ENCODE measurements at places on chromosomes 2 and 18.

- DNase-seq = no peak
These were observed 90.4 kb downstream of the GULP1 start for GRCh38 chr2:188382107-188382506.

DNA sequence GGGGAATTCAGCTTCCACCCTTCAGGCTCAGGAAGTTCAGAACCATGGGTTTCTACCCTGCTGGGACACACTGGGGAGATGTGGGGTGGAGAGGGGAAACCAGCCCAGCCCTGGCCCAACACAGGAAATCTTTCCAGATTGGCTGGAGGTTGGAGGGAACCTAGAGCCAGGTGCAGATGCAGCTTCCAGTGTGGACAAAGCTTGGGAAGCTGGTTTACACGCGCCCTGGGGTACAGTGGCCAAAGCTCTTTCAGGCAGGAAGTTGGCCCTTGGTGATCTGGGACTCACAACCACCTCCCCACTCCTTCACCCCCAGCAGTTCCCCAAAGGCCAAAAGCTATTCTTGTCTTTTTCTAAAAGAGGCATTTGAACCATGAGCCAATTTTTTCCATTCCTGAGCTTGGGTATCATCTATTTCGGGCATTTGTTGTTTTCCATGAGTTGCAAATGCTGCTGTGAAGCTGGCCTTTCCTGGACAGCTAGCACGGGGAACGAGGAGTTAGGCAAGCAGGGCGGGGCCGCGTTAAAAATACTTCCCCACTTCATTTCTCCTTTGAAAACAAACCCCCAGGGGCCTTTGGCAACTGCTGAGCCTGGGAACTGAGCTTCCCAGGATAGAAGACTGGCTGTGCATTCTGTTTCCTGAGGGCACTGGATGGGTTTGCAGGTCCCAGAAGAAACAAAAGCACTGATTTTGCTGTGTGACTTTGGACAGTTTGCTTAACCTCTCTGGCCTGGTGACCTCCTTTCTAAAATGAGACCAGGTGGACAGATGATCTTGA, 3.1 kb upstream of the ARID5A start:
- DNase-seq = no peak

DNA sequence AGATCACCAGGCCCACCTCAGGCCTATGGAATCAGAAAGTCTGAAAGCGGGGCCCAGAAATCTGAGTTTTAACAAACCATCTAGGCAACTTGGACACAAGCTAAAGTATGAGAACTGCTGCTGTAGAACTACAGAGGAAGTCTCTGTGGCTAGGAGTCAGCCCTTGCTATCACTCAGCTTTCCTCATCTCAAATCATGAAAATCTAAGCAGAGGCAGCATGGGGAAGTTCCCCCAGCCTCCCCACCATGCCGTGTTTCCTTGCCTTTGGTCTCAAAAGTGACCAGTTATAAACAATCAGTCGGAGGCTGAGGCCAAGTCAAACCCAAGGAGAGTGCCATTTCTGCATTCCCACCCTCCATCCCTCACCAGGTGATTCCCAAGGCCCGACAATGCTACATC, 404.7 kb downstream of the BCL11A start:
- no peak for DNase-seq

DNA sequence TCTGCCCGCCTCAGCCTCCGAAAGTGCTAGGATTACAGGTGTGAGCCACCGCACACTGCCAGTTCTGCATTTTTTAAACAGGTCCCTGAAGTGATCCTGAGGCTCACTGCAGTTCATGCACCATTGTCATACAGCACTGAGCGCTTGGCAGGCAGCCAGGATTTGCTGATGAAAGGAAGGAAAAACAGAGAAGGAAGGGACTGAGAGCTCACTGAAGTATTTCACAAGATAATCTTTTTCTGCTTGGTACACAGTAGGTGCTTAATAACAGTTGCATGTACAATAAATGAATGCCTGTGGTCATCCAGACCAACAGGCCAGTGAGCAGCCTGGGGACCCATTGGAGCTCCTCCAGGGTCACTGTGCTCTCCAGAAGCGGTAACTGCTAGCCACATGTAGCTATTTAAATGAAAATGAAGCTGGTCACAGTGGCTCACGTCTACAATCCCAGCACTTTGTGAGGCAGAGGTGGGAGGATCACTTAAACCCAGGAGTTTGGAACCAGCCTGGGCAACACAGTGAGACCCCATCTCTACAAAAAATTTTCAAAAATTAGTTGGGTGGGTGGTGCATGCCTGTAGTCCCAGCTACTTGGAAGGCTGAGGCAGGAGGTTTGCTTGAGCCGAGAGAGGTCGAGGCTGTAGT, 33.1 kb upstream of the SMAD7 start:
- peak; percentile 62 for DNase-seq

GRCh38 chr2:176071330-176072291, 12.2 kb downstream of the EVX2 start:
- no peak for DNase-seq

DNA sequence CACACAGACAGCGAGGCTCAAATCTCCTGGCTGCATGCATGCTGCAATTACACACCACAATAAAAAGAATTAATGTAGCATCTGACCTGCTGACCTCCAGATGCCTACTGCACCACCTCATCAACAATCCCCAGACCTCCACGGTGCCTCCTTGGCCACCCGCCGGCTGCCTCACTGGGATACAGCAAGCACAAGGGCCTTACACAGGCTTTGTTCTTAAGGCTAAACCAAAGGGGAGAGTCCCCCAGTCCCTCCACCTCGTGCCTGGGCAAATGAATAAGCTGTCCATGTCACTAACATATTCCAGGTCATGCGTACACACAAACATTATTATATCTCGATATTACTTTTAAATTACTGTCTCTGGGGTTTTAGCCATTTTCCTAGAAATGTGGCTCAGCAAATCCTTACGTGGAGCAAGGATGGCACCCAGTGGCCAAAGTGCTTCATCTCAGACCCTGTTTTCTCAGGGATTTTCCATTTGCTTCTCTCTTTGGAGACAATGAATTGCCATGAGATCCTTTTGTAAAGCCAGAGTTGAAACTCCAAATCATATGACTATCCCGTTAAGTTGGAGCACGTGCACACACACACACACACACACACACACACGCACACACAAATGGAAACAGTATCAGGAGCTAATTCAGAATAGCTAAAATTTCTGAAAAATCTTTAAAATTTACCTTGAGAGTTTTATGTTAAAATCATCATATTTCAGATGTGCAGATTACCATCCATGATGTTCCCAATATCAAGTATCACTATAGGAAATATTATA, 313.8 kb downstream of the PDE11A start:
- peak; percentile 77 for DNase-seq

GRCh38 chr18:74230922-74231714, 60.6 kb downstream of the CYB5A start:
- DNase-seq = no peak

DNA sequence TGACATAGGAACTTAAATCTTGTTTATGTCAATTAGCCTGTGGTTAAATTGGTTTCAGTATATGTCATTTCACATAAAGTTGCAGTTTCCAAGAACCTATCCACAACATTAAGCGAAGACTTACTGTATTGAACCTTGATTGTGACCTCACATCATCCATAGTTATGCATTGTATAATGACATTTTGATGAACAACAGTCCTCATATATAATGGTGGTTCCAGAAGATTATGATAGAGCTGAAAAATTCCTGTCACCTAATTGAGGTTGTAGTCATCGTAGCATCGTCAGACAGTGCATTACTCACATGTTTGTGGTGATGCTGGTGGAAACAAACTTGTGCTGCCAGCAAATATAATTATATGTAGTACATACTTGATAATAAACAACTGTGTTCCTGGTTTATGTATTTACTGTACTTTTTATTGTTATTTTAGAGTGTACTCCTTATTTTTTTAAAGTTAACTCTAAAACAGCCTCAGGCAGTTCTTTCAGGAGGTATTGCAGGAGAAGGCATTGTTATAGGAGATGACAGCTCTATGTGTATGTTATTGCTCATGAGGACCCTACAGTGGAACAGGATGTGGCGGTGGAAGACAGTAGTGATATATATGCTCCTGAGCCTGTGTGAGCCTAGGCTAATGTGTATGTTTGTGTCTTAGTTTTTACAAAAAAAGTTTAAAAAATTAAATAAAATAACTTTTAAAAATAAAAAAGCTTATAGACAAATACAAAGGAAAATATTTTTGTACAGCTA, 56.6 kb downstream of the UBE2E3 start:
- DNase-seq = no peak

DNA sequence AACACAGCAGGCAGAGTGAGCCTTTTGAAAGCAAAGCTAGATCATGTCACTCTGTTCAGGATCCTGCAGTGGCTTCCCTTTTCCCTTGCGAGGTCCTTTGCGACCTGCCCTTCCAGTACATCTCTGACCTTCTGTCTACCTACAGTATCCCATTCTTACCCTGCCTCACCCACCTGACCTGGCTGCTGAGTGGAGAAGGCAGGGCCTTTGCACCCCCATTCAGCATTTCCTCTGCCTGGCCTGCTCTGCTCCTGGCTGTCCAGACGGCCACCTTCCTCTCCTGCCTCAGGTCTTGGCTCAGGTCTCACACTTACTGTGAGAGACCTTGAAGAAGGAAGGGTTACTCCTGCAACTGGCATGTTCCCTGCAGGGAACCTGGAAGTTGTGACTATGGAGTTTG, 77.4 kb downstream of the MAPRE2 start:
- no peak for DNase-seq

- DNase-seq = no peak
These were observed 15.2 kb downstream of the ASXL3 start for GRCh38 chr18:33593261-33593660.

DNA sequence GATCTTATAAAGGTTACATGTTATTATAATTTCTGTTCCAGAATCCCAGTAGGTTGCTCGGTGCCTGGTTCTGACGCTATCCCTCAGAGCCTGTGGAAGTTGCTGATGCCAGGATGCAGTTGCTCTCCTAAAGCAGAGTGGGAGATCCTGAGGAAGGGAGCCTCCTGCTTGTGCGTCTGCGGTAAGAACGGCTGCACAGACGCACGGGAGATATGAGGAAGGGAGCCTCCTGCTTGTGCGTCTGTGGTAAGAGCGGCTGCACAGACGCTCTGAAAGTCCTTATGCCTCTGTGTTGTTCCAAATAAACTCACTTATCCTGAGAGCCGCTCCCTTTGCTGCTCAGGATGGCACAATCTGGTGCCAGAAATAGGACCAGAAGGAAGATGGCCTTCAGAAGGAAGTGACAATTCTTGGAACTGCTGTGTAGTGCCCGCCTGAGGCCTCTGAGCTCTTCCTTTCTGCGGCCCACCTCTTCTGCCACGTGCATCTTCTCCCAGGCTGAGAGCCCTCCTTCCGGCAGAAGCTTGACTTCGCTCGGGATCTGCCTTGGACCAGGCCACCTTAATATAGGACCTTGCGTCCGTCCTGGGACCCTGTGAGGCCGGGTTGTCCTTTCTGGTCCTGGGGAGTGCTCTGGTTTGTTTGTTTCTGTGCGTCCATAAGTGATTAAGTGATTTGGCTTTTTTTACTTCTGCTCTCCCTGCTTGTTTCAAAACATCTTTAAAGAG, 89.5 kb downstream of the RTP5 start:
- DNase-seq = no peak

- no peak for DNase-seq
These were observed 91.6 kb upstream of the CTDP1 start for GRCh38 chr18:79587779-79588635.

DNA sequence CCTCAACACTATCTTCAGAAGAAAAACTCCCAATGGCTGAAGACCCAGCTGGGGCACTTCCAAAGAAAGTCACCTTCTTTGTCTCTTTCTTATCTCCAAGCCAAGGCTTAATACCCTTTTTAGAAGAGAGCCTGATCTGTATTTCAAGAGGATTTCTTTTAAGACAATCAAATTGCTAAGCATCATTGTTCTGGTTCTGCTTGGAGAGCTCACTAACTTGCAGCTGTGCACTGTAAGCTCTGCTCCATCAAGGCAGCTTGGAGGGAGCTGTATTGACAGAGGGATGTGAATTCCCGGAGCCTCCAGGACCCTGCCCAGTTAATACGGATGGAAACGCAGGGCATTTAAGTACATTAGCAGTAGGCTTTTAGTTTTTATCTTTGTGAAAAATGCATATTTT, 253.1 kb downstream of the TDRD15 start:
- DNase-seq = no peak
